Temporal lobe (tissue), 4 donors: ENCODE measurements at places on chromosomes 12 and 14. TPM values are rescaled to one million over a fixed set of nuclear protein-coding genes. Genes with fewer than 3 reads are reported as not detected.

The CAND1 gene
- total RNA-seq = 218 TPM

The CFAP54 gene
- total RNA-seq = 4.7 TPM

The HCAR3 gene
- under 0.01 TPM for total RNA-seq

The TMEM63C gene
- 11.1 TPM for total RNA-seq

The FAM222A gene
- total RNA-seq = 3.2 TPM

The KITLG gene
- 46.7 TPM for total RNA-seq

The ARMH4 gene
- 75.0 TPM for total RNA-seq

The LAG3 gene
- total RNA-seq = not detected

The B3GNT4 gene
- total RNA-seq = 4.7 TPM
